Fibroblast of skin of scalp (primary cell): ENCODE measurements at places on chromosomes 5 and 9.

DNA sequence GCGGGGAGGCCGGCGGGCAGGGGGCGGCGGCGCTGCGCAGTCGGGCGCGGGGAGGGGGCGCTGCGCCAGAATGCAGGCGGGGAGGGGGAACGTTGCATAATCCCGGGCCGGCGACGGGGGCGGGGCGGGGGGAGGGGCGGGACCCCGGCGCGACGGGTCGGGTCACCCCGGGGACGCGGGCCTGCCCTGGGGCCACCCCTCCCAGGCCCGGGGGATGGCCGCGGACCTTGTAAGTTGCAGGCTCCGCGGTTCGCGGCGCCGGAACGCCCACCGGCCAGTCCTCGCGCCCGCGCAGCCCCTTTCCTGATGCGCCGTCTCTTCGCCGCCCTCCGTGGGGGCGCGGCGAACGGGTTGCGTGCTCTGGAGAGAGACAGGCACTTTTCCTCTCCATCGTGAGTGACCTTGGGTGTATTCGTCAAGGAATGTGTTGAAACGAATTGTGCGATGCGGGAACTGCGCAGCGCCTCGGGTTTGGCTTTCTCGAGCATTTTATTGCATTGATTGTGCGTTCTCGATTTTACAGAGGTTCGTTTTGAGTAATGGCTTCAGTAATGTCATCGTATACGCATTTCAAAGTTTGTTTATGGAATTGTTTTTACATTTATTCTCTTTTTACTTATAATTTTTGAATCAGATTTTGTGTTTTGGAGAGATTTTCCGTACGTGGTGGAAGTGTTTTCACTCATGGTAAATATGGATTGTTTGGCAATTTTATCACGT, 802 bp downstream of the SPIN1 start:
- DNase-seq = peak; percentile 75

DNA sequence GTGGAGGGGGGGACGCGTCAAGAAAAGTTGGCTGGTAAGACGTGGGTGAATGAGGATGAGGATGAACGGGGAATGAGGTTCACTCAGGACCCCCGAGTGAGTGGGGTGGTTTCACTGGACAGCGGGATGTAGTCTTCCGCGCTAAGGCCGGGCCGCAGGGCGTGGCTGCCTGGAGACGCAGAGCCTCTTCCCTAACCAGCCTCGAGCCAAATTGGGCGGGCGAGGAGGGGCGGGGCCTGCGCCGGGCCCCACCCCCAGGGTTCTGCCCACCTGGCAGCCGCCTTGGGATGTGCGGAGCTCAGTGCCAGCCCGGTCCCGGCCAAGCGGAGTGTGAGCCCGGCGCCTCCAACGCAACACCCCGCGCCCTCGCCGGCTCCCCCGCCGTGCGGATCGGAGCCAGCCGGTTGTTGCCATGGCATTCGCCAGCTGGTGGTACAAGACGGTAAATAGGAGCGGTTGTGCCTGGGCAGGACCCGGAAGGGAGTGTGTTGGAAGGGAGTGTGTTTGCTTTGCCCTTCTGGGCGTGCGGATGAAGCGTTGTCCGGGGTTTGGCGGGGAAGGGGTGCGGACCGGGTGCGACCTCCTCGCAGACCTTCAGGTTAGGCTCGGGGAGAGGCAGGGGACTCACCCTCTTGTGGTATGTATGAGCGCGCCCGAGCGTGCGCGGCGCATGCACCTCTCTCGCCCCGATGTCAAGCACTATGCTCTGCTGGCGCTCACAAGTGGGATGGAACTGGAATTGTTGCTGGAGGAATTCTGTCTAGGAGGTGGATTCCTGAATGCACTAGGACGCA, 746 bp downstream of the CAST start:
- DNase-seq = peak; percentile 86

DNA sequence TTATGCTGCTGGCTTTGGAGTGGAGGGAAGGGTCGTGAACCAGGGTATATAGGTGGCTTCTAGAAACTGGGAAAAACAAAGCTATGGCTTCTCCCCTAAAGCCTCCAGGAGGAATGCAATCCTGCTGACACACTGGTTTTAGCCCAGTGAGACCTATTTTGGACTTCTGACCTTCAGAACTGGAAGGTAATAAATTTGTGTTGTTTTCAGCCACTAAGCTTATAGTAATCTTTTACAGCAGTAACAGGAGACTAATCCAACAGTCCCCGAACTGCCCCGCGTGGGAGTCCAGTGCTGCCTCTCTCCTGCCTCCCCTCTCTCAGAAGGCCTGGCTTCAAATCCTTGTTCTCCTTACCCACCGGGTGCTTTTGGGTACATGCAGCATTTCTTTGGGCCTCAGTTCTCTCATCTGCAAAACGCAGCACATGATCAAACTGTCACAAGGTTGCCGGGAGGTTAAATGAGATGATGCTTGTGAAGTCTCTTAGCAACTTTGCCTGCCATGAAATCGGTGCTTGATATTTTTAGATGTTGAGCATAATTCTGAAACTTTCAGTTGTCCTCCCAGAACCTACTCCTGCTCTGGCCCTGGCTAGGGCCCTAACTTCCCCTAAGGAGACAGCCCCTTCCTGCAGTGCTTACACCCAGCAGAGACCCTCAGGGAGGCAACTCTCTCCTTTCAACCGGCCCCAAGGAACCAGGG, 127.3 kb upstream of the BOD1 start:
- DNase-seq = no peak

DNA sequence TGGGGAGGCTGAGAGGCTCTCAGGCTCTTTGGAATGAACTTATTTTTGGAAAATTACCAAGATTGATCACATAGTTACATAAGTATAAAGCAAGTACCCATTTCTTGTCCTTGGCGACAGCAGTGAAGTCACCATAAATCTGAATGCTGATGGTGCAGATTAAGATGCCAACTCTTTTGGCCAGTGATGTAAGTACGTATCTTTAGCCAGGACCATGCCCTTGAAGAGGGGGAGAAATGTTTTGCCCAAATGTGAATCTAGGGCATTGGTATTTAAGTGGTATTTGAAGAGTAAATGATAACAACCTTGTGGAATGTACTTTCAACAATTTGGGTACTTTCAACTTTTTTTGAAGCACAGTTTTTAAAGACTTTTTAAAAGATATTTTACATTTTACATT, 68.2 kb upstream of the RAD23B start:
- peak; percentile 53 for DNase-seq

- DNase-seq = peak; percentile 23
These were observed 596 bp upstream of the CDC37L1 start for GRCh38 chr9:4678679-4679267.
